Mucosa of descending colon (tissue), 3 donors: ENCODE measurements at places on chromosomes 3 and 15.
A peak's percentile ranks its signal among the peaks of the same experiment; 100 is the strongest.

DNA sequence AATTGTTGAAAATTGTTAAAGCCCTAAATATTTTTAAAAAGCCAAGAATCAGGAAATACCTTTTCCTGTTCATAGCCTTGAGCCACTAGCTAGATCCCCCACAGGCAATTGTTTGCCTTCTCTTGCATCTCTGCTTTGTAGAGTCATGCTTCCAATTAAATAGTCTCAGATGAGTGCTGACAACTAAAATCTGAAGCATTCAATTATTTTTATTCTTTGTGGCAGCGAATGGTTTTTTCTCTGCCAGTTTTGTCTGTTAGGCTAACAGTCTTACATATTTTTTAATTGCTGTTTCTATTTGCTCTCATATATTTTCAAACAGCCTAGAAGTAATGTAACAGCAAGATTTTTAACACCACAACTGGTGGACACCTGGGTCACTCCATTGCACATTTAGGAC lies 277.1 kb upstream of the GBE1 start:
- DNase-seq, result no peak

- no peak for DNase-seq
These were observed 851.7 kb downstream of the PDCD6IP start for GRCh38 chr3:34650131-34650530.

- no peak for DNase-seq
These were observed 74.1 kb downstream of the TRAK1 start for GRCh38 chr3:42165211-42165610.

DNA sequence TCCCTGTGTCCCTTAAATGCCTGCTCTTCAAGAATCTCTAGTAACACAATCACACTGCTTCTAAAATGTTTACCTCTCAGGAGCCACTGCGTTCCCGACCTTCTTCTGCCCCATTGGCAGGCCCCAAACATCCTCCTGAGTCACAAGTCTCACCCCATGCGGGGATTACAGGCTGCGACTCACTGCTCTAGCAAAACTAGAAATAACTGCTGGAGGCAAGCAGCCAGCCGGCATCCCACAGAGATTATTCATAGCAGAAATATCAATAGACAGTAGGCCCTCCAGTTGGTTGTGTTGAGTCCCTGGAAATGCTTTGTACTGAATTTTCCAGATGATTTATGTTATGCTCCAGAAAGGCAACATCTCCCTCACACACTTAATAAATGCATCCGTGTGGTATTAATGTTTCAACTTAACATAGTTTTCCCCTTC lies 64.8 kb downstream of the RFTN1 start:
- DNase-seq, result peak; percentile 33

DNA sequence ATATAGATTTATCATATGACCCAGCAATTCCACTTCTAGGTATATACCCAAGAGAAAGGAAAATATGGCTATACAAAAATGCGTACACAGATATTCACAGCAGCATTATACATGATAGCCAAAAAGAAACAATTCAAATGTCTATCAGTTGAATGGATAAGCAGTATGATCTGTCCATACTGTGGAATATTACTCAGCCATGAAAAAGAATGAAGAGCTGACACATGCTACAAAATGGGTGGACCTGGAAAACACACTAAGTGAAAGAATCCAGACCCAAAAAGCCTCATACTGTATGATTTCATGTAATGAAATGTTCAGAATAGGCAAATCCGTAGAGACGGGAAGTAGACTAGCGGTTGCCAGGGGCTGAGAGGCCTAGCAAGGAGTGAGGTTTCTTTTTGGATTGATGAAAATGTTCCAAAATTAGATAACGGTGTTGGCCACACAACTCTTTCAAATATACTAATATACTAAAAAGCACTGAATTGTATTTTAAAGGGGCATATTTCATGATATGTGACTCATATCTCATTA lies 33.4 kb downstream of the FGD5 start:
- DNase-seq, result no peak

GRCh38 chr15:69740684-69741083 lies 288.1 kb downstream of the RPLP1 start:
- DNase-seq, result no peak

DNA sequence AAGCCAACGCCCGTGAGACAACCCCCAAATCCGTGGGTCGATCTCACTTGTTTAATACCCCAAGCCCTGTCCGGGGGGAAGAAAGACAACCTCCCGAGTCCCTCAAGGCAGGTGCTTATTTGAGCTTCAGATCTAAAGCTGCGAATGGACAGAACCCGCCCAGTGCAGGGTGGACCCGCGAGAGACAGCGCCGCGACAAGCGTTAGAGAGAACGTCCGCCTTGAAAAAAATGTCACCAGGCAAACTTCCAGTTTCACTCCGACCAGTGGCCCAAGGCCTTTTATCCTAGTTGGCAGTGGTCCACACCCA lies 740 bp upstream of the OXSR1 start:
- no peak for DNase-seq

DNA sequence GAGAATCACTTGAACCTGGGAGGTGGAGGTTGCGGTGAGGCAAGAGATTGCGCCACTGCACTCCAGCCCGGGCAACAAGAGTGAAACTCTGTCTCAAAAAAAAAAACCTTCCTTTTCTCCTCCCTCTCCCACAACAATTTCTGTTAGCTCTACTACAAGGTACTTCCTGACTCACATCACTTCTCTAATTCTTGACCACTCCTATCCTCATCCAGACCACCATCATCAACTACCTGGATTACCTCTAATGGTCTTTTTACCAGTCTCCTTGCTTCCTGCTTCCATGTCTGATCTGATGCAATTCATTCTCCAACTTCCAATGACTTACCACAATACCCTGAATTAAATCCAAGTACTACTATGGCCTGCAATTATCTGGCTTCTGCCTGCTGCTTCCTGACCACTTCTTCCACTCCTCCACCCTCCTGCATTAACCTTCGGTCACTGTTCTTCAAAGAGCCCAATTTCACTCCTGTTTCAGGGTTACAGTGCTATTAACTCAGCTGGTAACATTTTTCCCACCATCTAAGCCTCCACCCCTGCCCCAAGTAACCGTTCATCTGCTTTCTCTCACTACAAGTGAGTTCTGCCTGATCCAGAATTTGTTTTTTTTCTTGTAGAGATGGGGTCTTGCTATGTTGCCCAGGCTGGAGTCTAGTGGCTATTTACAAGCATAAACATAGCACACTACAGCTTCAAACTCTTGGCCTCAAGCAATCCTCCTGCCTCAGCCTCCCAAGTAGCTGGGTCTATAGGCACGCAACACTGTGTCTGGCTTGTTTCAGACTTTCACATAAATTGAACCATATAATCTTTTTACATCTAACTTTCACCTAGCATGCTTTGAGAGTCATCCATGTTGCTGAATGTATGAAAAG lies 27.8 kb downstream of the DCAF1 start:
- no peak for DNase-seq

DNA sequence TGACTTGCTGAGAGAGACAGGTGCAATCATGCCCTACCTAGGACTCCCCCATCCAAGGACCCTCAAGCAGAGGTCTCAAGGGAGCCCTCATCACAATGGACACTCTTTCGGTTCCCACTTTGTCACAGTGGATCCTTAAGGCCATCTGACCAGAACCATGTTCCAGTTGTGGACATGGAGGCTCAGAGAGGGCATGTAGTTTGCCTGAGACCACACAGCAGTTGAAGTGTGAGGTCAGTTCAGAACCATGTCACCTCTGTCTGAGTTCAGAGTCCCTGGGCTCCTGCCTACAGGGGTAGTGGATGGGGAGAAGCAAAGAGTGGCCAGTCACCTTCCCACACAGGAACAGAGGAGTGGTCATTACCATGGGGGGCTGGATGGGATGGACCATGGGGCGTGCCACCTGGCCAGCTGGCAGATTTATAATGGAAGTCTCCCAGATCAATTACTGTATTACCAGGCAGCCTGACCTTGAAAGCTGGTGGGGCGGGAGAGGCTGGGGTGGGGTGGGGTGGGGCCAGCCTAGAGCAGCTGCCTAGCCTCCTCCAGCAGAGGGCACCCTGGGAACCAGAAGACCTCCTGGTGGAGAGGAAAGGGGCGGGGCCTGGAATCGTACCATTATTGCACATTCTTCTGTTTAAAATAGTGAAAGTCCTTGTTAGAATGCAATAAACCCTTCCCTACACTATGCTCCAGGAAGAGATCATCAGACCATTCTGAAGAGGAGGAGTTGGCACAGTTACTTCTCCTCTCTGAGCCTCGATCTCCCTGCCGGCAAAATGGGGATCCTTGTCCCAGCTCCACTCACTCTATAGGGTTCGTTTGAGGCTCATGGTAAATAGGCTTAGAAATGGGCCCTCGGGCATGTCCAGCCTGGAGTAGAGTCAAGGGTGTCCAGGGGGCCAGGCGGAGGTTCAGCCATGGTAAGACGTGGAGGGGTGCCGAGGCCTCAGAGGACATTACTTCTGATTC lies 26.9 kb upstream of the LINGO1 start:
- DNase-seq, result peak; percentile 90

DNA sequence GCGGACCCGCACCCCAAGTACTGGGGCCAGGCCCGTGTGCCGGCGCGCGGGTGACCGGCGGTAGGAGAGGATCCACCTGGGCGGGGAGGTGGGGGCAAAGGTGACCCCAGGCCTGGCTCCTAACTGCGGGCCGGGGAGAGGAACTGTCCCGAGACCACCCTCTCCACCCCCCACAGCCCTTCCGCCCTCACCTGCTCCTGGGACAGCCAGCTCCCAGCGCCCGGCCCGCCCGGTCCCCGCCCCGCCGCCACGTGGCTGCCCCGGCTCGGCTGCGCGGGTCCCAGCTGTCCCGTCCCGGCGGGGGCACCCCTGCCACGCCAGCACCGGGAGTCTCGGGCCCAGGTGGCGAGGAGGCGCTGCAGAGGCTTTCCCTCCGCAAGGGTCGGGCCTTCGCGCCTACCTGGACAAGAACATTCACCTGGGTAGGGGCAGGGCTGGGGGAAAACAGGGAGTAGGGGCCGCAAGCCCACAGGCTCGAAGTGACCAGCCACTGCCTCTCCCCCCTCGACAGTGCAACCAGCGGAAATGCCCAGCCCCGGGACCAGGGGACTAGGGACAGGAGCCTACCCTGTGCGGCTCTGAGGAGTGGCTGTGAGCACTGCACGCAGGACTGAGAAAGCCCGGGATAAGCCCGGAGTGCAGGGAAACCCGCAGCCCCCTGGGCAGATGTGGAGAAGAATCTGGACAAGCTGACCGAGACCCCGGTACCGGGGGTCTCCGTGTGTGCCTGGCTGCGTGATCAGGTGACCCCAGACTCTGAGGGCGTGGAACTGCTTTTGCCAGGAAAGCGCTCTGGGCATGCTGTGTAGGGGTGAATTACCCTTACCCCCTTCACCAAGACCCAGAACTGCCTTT lies at the start of gene SLC12A8:
Gene SLC12A8 (minus strand): TSS at position 240 of the 855 bp plus-strand sequence. CDS start 1,399 bp downstream, outside the sequence.
- peak; percentile 73 for DNase-seq

GRCh38 chr3:184334470-184335158 lies 2.8 kb upstream of the FAM131A start:
- DNase-seq, result no peak

DNA sequence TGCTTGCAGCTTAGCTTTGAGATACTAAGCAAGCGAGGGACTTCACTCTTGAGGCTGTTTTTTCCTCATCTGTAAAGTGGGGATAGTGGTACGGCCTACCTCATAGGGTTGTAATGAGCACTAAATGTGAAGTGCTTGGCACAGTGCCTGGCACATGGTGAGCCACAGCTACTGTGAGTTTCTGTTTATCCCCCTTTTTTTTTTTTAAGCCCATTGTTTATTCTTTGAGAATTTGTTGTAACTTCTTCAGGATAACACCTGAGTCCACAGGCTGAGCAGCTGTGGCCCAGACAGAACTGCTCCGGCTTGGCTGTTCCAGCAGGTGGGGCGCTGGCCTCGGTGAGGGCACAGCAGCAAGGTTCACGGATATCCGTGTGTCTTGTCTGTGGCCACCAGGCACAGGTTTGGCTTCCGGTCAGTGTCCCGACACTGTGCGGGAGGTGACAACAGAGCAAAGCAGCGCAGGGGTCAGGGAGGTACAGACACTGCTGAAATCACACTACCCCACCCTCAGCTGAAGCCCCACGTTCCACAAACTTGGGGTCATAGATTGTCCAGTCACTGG lies 7.3 kb upstream of the ISG20 start:
- DNase-seq, result no peak

- no peak for DNase-seq
These were observed 52.3 kb downstream of the WNT5A start for GRCh38 chr3:55434789-55435188.

DNA sequence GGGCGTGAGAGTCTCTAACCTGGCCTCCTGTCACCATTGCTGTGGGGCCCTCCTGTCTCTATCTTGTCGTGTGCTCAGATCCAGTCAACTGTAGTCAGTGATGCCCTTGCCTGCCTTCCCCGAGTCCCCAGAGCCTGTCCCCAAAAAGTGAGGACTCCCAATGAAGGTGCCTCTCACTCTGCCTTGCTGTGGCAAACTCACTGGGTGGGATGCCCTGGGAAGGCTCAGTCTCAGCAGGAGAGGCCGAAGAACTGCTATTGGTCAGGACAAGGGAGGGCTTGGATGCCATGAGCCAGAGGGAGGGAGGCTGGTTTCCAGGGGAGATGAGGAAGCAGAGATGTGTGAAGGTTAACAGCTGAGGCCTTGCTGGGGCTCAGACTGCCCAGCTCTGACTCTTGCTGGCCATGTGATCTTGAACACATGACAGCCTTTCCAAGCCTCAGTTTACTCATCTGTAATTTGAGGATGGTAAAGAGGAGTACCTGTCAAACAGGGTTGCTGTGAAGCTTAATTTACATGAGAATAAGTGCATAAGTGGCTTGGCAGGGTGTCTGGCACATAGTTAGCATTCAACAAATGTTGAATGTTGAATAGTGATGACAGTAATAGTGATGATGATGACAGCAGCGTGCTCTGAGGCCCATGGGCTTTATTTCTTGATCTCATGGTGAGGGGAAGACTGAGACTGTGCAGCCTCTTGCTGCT lies 8.2 kb downstream of the KY start:
- no peak for DNase-seq

- DNase-seq, result no peak
These were observed 262.7 kb upstream of the CTDSPL start for GRCh38 chr3:37598808-37599581.

GRCh38 chr15:76190070-76190564 lies 121.2 kb downstream of the ETFA start:
- DNase-seq, result no peak

- no peak for DNase-seq
These were observed 173.2 kb downstream of the ALCAM start for GRCh38 chr3:105539897-105540296.

DNA sequence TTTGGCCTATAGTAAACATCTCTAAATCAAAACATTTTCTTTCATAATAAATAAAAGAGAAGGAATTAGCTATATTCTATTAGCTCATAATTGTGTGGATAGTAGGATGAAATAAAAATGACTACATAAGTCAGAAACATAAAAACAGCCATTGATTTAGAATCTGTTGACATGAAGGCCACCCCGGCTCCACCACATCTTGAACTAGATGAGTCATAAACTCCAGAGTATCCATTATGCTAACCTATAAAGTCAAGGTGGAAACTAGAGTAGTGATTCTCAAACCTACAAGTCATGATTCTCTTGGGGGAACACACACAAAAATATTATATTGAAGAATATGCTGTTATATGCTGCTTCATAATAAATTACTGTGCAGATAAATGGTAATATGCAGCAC lies 831.0 kb downstream of the TUSC7 start:
- no peak for DNase-seq

- no peak for DNase-seq
These were observed 20.5 kb downstream of the SLC35A5 start for GRCh38 chr3:112582244-112582874.
